GM04504 (cell line): ENCODE measurements at places on chromosomes 13 and 19.
A peak's percentile ranks its signal among the peaks of the same experiment; 100 is the strongest.

GRCh38 chr19:17539238-17540117, 16.0 kb upstream of the COLGALT1 start:
- DNase-seq = peak; percentile 73

DNA sequence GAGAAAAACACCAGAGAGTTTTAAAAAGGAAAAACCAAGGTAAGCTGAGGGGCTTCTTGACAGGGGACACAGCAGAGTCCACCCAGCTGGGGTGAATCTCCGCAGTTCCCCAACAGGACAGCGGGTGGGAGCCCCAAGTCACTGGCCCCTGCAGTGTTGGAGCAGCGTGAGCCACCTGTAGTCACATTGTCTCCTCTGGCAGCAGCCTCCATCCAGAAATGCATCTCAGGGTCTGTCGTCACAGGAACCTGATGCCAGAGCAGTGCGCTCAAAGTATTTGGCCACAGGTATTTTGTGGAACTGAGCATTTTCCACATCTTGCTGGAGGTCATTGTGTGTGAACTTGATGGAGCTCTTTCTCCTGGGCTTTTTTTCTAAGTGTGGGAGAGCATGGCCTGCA, 24.7 kb downstream of the CHAMP1 start:
- no peak for DNase-seq

- no peak for DNase-seq
These were observed 48.8 kb downstream of the SLC7A1 start for GRCh38 chr13:29546662-29547061.

GRCh38 chr13:51244637-51245405, 22.6 kb downstream of the FAM124A start:
- DNase-seq = no peak

DNA sequence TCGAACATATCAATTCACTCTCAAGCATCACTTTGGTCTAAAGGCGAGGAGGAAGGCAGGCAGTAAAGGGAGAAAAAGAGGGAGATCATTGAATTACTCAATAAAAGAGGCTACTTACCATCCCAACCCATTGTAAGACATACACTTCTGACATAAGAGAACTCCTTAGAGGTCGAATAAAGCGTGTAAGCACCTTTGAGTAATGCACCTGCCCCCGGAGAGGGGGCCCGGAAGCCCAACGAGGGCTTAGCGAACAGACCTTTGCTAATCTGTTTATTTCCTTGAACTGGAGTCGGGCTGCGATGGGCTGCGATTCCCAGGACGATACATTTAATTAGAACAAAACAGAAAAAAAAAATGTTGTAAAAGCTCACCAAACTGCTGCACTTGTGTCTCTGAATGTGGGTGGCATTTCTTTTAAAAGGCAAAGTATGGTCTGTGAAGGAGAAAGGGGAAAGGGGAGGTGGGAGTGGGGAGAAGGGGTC, 3.0 kb downstream of the ZC3H4 start:
- no peak for DNase-seq

- DNase-seq = no peak
These were observed 26.1 kb downstream of the MBD3L1 start for GRCh38 chr19:8858260-8858659.
